Fibroblast of gingiva (primary cell): ENCODE measurements at places on chromosomes 1 and 21.

DNA sequence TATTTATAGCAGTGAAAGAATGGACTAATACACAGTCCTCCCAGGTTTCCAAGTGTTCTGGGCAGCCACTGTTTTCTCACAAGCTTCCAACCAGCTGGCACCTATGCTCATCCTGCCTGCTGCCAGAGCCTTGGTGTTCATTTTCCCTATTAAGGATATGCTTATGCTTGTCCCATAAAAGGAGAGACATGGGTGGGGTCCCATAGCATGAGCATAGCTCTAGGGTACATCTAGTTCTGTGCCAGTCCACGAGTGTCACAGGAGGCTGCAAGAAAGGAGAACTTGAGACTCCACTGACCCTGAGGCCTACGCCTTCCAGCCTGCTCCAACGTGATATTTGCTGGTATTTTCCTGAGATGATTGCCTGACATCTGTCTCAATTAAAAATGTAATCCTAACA, 192.4 kb upstream of the PTGFR start:
- no peak for DNase-seq

DNA sequence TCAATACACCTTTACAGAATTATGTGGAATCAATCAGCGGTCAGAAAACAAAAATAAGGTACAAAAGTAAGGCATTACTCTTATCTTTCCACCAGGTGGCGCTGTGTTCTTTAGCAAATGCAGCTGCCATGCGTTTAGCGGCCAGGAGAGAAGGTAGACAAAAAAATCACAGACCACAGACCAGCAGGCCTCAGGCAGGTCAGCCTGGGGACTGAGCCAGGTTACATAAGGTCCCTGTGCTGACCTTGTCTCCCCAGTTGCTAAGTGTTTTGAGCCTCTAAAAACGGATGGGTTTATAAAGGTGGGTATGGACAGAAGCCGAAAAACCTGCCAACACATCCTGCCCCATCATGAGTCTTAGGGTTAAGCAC, 2.8 kb downstream of the RGS16 start:
- DNase-seq = peak; percentile 62

DNA sequence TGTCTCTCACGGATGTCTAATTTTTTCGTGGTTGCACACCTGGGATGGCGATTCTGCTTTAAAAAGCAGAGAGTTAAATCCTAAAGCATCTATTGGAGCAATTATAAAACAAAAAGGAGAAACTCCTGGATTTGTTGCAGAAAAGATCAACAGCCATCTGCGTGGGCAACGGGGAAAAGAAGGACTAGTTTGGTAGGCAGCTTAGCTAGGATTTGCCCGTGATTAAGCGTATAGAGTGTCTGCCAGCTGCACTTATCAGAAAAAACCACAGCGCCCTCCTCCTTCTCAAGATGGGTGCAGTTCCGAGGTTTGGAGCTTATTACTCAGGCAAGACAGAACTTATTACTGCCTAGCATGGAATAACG, 526 bp upstream of the SLC25A24 start:
- peak; percentile 75 for DNase-seq

- peak; percentile 76 for DNase-seq
These were observed 167.2 kb downstream of the RUNX1 start for GRCh38 chr21:34881839-34882371.

DNA sequence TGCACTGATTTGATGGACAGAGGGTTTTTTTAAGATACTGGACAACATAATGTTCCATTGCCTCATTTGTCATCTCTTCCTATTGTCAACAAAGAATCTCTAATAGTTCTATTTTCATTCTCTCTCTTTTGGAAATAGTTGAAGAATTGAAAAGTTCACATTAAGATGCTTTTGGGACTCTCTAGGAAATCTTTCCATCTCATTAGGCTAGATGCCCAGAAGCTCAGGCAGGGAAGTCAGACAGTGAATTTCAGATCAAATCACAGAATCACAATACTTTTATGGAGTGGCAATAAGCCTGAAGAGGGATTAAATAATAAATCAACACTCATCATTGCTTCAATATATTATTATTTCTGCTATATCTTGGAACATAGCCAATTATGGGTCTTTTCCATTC, 29.2 kb downstream of the NEGR1 start:
- DNase-seq = no peak

GRCh38 chr1:54777431-54777830, 13.1 kb upstream of the PARS2 start:
- no peak for DNase-seq

- no peak for DNase-seq
These were observed 35.7 kb upstream of the DUSP10 start for GRCh38 chr1:221777431-221778072.

GRCh38 chr1:91821126-91821868, 64.7 kb downstream of the TGFBR3 start:
- no peak for DNase-seq

GRCh38 chr1:11802973-11803885, 2.5 kb downstream of the MTHFR start:
- DNase-seq = peak; percentile 98

DNA sequence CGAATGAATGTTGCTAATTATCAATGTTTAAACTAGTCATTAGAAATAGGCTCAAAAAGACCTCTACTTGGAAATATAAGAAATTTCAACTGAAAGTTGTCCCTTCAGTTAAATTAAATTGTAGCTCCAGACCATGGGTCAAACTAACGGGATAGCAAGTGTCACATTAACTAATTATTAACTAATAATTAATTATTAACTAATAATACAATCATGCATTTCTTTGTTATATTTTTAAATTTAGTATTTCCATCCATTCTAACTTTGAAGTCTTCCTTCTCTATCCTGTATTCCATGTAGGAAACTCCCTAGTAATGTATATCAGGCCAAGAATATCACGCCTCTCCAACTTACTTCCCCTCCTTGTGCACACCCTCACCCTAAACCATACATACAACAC, 43.4 kb upstream of the HOOK1 start:
- no peak for DNase-seq
